Mesothelial cell of epicardium (in vitro differentiated cells): ENCODE measurements at places on chromosomes 11 and 22.
A peak's percentile ranks its signal among the peaks of the same experiment; 100 is the strongest.

DNA sequence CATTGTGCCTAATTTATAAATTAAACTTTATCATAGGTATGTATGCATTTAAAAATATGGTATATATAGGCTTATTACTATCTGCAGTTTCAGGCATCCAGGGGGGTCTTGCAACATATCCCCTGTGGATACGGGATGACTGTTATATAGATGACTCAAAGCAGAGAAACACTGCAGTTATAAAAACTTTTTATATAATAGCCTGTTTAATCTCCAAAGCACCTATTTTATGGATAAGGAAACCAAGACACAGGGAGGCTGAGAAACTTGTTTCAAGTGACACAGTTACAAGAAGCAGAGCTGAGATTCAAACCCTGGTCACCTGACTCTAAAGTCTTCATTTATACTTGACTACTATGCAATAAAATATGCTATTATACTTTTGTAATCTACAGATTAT is 897.7 kb downstream of the KCNA4 start:
- DNase-seq, result no peak

GRCh38 chr11:122882189-122882856 is at the start of gene JHY:
Gene JHY (plus strand): TSS chr11:122882759. CDS start chr11:122885850, 3,091 bp downstream.
- no peak for DNase-seq

DNA sequence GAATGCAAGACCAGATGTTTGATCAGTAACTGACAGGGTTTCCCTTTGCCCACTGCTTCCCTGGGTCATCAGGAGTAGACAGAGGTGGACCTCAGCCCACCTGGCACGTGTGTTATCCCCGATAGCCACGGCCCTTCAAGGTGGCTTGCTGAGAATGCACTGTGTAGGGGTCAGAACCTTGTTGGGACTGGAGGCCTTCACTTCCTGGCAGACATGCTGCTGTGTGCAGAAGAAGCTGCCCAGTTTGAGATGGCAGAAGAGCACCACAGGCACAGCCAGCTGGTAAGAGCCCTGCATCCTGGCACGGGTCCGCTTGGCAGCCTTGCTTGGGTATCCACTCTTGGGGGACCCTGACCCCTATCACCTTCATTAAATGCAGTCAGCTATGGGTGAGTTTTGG is 81.8 kb downstream of the SFI1 start:
- no peak for DNase-seq

DNA sequence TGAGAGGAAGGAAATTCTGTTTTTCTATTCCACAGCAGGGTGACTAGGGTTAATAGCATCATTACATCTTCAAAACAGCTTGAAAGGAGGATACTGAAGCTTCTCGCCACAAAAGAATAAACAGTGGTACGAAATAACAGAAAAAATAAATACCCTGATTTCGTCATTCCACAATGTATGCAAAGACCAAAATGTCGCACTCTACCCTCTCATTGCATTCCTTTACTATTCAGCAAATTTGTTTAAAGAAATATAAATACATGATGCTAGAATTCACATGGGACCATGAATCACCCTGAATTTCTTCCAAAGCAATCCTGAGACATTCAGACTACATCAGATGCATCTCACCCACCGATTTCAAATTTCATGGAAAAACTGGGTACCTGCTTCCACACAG is 112.3 kb upstream of the TOP3B start:
- DNase-seq, result no peak

DNA sequence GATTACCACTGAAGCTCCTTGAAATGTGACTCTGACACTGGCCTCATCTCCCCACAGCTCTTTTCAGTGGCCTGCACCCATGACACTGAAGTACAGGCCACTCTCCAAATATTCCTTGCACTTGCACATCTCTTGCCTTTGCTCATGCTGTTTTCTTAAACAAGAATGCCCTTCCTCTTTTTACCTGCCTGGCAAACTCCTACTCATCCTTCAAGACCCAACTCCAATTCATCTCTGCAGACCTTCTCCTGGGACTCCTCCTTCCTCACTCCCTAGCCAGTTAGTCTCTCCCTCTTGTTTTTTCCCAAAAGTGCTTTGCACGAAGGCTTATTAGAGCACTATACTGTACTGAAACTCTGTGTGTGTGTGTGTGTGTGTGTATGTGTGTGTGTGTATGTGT is 2.6 kb downstream of the KCNE3 start:
- no peak for DNase-seq

DNA sequence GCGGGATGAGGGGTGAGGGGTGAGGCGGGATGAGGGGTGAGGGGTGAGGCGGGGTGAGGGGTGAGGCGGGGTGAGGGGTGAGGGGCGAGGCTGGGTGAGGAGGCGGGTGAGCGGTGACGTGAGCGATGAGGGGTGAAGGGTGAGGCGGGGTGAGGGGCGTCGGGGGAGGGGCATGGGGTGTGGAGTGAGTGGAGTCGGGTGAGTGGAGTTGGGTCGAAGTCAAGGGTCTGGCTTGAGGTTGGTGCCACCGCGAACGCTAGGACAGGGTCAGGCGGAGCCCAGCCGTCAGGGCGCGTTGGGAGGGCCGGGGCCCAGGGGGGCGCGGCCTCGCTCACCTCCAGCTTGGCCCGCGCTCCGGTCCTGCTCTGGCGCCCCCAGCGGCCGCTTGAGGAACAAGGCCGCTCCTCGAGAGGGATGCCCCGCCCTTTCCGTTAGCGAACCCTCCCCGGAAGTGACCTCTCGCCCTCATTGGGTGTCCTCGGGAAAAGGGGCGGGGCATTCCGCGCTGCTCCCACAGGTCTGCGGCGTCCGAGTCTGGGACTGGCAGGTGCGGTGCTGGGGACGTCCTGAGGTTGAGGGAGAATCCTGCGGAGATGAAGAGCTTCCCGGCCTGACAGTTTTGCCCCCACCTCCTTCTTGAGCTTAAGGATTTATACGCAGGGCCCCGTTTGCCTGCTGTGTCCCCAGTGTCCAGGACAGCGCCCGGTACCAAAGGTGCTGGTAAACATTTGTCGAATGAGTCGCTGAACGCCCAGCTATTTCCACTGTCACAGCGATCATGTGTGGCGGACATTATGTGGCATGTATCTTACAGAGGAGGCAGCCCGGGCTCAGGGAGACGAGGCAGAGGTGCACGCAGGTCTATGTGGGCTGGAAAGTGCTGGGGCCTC is at the start of gene SYCE3:
Gene SYCE3 (minus strand): TSS at position 397 of the 890 bp plus-strand sequence. CDS start 6,514 bp downstream, outside the sequence.
- peak; percentile 98 for DNase-seq

GRCh38 chr22:35425971-35426800 is 26.2 kb downstream of the MCM5 start:
- no peak for DNase-seq

- DNase-seq, result no peak
Observed at GRCh38 chr11:114187173-114187572, 109.0 kb upstream of the NNMT start.

GRCh38 chr11:134541951-134542350 is 129.9 kb upstream of the B3GAT1 start:
- DNase-seq, result no peak

DNA sequence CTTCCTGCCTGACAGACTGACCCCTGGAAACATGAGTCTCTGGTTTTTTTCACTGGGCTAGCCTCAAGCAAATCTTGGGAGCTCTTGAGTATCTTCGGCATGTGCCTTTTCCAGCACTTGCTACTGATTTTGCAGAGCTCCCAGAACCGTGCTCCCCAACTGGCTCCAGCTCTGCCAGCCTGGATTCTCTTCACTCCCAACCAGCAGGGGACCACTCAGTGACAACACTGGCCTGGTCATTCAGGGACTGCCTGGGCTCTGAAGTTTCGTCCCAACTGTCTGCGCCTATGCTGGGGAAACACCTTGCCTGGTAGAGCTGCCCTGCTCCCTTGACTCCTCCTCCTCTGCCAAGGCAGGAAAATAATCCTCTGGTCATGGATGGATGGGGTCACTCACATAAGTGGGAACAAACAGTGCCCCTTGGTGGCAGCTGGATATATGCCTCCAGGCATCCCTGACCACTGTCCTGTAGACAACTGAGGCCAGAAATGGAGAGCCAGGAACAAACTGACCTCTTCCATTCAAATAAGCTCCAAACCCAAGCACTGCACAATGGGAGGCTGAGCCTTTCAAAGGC is 30.2 kb downstream of the POLDIP3 start:
- no peak for DNase-seq

DNA sequence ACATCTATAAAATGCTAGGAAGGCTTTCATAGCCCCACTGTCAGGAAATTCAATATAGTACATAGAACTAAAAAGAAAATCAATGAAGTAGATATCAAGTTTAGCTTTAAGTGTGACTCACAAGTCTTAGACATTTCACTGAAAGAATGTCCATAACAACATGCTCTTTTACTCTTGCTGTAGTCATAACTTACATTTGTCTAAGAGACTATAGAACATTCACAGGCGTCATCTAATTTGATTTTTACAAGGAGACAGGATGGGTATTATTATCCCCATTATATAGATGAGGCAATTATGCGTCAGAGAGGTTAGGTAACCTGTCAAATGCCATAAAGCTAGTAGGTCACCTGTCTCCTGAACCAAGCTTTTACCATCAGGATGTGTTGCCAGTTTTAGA is 36.9 kb downstream of the BDNF start:
- no peak for DNase-seq

GRCh38 chr11:62614275-62614674 is 1.2 kb downstream of the ROM1 start:
- DNase-seq, result no peak

- no peak for DNase-seq
Observed at GRCh38 chr11:35035894-35036408, 103.0 kb upstream of the CD44 start.

DNA sequence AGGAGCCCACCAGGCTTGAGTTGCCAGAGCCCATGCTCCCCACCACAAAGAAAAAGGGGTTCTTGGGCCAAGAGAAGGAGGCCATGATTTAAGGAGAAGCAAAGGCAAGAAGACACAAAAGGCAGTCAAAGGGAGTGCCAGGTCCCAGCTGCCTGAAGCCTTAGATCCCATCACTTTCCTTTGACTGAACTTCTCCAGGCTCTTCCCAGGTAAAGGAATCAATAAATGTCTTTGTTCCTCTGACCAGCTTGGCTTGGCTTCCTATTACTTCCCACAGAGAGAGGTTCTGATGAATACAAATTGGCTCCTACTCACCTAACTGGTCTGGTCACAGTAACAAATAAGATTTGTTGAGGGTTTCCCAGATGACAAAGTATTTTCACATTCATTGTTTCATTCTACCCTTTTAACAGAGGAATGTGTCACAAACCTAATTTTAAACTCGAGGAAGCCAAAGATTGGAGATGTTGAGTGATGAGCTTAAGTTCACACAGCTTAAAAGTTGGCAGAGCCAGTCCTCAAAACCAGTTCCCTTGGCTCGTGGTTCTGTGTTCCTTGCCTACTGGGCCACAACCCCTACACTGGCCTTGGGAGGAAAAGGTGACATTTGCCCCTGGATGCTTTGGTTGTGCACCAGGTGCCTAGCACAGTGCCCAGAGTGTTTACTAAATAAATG is 96.4 kb upstream of the SESN3 start:
- DNase-seq, result no peak

DNA sequence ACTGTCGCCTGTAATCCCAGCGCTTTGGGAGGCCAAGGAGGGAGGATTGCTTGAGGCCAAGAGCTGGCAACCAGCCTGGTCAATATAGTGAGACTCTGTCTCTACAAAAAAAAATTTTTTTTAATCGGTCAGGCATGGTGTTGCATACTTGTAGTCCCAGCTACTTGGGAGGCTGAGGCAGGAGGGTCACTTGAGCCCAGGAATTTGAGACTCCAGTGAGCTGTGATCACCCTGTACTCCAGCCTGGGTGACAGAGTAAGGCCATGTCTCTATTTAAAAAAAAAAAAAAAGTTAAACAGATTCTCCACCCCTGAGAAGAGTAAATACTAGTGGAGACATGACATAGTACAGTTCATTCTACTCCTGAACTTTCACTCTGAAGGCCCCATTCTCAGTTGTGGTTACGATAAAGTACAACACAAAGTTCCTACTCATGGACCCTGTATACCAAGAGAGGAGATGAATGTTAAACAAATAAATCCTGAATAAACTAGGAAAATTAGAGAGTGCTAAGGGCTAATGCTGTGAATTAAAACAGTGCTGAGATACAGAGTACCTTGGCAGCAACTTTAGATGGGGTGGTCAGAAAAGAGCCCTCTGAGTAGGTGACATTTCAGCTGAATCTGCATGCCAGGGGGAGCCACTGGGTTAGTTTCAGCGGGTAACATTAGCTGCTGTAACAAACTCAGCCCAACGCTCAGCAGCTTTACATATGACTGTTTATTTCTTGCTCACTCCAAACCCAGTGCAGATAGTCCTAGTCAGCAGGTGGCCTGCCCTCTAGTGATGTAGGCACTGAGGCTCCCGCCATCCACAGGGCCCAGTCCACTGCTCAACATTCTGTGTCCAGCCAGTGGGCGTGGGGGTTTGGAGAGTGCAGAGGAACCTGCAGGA is 75.1 kb downstream of the DBX1 start:
- no peak for DNase-seq

DNA sequence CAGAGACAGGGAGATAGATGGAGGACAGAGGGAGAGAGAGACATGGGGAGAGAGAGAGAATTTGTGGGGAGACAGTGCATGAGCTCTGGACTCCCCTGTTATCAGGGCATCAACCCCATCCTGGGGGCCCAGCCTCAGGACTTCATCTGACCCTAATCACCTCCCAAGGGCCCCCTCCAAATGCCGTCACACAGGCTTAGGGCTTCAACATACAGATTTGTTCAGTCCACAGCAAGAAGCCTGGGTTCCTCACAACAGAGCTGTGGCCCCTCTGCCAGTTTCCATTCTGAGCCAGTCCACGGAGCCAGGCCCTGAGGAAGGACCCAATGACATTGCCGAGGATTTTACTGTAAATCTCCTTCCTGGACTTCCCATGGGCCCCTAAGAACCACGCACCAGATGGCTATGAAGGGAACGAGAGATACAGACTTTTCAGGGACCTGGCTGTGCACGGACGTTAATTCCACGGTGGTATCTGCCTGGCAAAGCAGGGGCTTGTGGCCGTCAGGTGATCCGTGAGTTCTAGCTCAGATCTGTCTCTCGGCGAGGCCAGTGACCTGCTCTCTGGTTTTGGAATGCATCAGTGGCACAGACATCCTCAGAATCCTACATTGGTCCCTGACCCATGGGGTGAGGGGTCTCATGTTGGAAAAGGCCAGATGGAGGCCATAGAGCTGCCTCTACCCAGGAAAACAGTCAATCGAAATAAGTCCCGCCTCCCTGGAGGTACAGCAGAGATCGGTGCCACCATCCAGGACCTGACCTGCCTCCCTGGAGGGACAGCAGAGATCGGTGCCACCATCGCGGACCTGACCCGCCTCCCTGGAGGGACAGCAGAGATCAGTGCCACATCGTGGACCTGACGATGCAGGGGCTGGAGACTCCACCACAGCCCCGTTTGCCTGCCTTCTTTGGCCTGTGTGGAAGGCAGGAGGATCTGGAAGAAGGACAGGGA is 8.7 kb upstream of the B4GALNT4 start:
- no peak for DNase-seq

- DNase-seq, result no peak
Observed at GRCh38 chr11:17839450-17839849, 104.9 kb downstream of the KCNC1 start.

GRCh38 chr22:20130319-20130718 is 1.3 kb upstream of the ZDHHC8 start:
- DNase-seq, result no peak

- no peak for DNase-seq
Observed at GRCh38 chr11:104738918-104739317, 159.3 kb downstream of the CASP12 start.

GRCh38 chr22:29351891-29352290 is 36.4 kb upstream of the RASL10A start:
- no peak for DNase-seq
